Dermis microvascular lymphatic vessel endothelial cell (primary cell): ENCODE measurements at places on chromosomes 6 and 20.
A peak's percentile ranks its signal among the peaks of the same experiment; 100 is the strongest.

- DNase-seq, result no peak
These were observed 21.1 kb downstream of the THBS2 start for GRCh38 chr6:169232507-169232931.

DNA sequence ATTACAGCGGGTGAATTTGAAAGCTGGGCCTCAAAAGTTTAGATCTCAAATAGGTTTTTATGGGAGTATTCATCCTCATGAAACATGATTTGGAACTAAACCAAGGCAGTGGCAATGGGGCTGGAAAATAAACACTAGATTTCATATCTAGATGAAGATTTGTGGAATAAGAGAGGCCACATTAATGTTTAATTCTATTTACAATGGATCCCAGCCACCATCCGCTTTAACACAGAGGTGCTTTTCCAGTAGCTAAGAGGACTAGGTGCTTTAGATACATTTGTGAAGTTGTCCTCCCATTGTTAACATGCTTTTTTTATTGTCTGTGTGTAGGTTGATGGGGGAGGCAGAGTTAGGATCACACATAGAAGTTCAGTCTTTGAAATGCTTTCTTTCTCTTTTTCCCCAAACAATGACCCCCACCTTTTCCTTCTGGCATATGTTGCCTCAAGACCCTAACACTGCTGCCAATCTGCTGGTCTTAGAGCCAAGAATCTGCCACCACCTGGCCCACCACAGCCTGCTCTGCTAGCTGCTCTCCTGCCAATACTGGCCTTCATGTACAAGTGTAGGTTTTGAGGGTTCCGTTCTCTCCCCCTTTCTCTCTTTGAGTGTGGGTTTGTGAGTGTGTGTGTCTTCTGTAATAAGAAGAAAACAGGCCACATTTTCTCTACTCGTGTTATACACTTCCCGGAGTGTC lies 27.8 kb upstream of the GFRAL start:
- no peak for DNase-seq

GRCh38 chr6:64293298-64293697 lies 657.7 kb downstream of the PHF3 start:
- no peak for DNase-seq

GRCh38 chr20:51712501-51713212 lies 55.5 kb downstream of the ATP9A start:
- DNase-seq, result peak; percentile 61

DNA sequence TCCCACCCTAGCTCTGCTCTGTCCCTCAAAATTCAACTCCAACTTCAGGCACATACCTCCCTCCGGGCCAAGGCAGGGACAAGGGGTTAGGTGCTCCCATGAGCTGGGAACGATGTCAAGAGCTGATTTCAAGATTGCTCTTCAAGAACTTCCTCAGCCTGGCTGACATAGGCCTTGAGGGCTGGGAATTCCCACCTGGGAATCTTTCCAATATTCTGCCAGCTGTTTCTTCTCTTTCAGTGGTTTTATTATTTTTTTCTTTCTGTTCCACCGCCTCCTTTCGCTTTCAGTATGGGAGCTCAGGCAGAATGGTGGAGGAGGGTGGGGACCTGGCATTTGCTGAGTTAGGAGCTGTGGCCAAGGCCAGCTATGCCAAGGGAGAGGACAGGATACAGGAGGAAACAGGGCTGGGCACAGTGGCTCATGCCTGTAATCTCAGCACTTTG lies 33.7 kb downstream of the SRSF3 start:
- peak; percentile 55 for DNase-seq

GRCh38 chr6:43283905-43284304 lies 14.2 kb upstream of the SLC22A7 start:
- no peak for DNase-seq

DNA sequence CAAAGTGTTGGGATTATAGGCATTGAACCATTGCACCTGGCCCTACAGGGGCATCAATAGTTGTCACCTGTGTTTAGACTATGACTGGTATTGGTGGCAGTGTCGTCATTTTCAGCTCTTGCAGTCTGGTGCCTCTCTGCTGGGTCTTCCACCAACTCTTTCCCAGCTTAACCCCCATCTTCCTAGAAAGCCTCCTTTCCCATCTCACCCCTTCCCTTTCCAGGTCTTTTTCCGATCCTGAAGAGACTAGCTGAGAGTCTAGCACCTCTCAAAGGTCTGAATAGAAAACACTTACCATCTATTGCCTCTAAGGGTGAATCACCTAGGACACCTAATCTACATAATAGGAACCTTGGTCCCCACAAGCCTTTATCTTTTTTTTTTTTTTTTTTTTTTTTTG lies 71.0 kb downstream of the TCP11 start:
- DNase-seq, result no peak

GRCh38 chr6:119096721-119097565 lies 18.5 kb upstream of the FAM184A start:
- peak; percentile 33 for DNase-seq

DNA sequence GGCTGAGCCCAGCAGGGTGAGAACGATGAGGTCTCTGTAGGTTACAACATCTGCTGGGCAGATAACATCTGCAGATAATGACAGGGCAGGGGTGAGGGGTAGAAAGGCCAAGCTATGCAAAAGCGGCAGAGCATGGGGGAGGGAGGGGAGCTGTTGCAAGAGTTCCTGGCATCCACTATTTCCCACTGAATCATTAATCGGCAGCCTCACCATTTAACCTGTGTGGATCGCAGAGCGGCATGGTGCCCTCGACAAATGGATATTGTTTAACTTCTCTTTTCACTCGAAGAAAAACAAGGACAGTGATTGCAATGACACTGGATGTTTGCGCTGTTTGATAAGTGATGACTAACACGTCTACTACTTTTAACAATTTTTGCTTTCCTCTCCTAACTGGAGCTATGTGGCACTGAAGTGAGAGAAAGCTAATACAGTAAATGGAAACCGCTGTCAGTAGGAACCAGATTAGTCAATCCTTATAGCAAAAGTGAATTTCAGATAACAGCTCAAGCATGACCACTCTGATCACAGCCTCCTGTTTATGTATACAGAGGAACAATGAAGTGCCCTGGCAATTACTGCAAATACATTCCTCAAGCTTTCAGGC lies 381.5 kb downstream of the TFAP2A start:
- DNase-seq, result no peak

- DNase-seq, result no peak
These were observed 46.6 kb upstream of the PTPRK start for GRCh38 chr6:128567029-128567428.

DNA sequence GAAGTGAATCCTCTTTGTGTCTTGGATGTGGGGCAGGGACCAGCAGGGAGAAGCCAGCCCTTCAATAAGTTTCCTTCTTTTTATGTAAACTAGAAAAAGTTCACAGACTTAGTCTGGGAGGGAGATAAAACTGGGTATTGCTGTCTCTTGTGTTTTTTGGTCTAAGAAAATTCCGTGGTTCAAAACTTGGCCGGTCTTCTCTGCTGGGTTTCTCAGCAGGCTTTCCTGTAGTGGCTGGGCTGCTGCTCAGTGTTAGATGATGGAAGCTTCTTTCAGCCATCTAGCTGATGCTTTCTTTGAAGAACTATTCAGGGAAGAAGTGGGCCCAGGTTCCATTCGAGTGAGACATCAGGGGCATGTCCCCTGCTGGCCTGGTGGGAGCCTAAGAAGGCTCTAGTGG lies 70.7 kb upstream of the SCP2D1 start:
- DNase-seq, result no peak

DNA sequence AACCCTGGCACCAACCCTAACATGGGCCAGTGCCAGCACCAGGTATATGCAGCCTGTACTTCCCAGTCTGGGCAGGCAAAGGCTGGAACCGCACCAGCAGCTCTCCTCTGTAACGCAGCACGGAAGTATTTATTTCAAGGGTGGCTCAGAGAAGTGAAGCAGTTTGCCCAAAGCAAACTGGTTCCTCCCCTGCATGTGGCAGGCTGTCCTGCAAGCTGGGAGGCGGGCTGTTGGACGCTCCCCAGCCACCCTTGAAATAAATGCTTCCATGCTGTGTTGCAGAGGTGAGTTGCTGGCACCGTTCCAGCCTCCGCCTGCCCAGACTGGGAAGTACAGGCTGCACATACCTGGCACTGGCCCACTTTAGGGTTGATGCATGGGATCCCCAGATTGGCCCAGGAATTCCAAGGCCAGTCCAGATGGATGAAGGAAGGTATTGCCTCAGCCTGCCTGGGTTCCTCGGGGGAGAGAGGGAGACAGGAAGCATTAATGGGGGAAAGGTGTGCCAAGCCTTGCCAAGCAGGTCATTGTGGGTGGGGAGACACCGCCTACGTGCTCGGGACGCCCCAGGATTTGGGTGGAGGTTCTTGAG lies 49.8 kb downstream of the PPARD start:
- DNase-seq, result no peak

DNA sequence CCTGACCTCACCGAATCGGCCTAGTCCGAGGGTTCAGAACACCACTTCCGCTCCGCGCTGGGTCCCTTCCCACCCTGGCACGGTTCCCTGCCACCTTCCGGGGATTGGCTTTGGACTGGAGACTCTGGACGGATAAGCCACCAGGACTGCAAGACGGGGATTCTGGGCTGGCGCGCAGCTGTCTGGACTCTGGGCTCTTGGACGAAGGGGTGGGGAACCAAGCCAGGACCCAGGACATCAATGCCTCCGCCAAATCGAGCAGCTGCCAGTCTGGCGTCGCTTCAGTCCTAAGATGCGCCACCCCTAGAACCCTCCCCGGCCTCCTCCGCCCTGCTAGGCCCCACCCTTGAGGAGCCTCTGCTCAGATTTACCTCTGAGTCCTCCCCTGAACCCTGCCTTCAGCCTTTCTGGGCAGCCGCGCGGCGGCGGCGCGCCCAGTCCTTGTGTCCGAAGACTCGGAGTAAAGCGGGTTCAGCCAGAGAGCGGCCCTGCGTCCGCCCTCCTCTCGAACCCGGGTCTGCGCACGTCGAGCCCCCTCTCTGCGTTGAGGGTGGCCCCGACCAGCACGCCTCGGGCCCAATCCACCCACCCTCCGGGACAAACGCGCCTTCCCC lies 1.2 kb downstream of the KCNK17 start:
- DNase-seq, result no peak

GRCh38 chr6:72218125-72218524 lies 331.8 kb downstream of the RIMS1 start:
- peak; percentile 17 for DNase-seq

DNA sequence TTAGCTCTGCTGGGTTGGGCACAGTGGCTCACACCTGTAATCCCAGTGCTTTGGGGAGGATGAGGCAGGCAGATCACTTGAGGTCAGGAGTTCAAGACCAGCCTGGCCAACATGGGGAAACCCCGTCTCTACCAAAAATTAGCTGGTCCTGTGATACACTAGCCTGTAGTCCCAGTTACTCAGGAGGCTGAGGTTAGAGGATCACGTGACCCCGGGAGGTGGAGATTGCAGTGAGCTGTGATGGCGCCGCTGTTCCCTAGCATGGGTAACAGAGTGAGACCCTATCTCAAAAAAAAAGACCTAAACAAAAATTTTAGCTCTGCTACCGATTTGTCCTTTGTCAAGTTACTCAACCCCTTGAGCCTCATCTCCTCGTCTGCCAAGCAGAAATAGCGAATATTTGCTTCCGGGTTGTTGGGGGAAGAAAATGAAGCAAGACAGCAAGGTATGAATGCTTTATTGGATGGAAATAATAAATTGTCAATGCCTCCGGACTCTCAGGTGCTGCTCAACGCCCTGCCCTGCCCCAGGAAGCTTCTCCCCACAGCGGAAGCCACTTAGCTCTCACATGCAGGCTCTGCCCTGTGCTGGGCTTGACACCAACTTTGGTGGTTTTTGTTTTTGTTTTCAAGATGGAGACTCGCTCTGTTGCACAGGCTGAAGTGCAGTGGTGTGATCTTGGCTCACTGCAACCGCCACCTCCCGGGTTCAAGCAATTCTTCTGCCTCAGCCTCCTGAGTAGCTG lies 24.9 kb upstream of the ITCH start:
- DNase-seq, result no peak

DNA sequence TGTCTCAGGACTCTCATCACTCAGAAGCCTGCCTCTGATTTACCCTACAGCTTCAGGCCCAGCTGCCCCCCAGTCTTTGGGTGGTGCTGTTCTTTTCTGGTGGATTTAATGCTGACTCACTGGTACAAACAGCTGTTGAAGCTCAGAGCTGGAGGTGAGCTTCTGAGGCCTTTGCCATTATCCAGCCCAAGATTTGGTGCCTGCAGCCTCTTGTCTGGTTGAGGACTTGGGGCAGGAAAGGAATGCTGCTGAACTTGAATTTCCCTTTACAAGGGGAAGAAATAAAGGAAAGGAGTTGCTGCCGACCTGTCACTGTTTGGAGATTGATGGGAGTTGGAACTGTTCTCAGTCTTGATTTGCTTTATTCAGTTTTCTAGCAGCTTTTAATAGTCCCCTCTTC lies 19.8 kb downstream of the ABCF1 start:
- DNase-seq, result no peak

GRCh38 chr6:51283723-51284355 lies 465.2 kb downstream of the TFAP2B start:
- DNase-seq, result no peak

- no peak for DNase-seq
These were observed 508.4 kb upstream of the EPHA7 start for GRCh38 chr6:93927731-93928130.

DNA sequence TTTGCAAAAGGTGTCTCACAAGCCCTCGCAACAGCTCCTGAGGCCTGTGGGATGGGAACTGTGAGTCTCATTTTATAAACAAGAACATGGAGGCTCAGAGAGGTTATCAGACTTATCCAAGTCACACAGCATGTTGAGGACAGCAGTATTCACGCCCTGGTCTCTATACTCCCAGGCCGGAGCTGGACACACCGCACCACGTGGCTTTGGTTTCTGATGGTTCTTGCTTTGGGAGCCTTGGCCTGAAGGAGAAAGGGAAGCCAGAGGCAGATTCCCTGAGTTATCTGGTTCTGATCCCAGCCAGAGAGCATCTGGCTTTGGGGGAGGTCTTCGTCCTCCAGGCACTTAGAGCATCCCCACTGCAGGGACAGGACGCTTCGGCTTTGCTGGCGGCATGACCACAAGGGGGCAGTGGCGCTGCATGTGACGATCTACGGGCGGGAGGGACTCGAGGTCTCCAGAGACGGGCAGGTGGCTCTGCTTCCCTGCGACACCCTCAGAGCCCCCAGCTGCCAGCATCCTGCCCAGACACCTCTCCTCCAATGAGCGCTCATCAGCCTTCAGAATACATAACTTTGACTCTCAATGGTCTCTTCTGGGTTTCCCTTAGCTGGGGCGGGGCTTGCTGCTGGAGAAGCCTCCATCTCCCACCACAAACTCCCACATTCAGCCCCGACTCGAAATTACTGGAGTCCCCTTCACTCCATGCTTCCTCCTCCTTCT lies 51.4 kb upstream of the SAYSD1 start:
- peak; percentile 17 for DNase-seq

- DNase-seq, result peak; percentile 41
These were observed 109.1 kb downstream of the LY86 start for GRCh38 chr6:6697620-6698019.
